Breast epithelium (tissue), 4 donors: ENCODE measurements at places on chromosomes 4 and X.

- no peak for DNase-seq
Measured at GRCh38 chr4:157888281-157888680, 284.5 kb downstream of the GASK1B start.

DNA sequence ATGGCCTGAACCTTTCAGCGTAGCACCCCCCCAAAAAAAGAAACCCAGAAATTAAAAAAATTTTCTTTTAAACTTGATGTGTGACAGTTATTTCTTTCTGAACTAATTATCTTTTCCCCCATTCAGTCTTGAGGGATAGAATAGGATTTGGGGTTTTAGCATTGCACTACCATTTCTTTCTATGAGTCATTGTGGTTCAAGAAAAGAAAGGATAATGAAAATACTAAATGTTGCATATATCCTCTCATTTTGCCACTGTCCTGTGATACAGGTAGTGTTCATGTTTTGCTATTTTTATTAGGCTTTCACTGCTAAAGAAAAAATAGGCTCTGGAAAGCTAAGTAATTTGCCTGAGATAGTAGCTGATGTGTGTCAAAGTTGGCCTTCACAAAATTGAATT is 39.4 kb upstream of the DCK start:
- DNase-seq = no peak

GRCh38 chrX:17613979-17614588 is 123.2 kb upstream of the SCML1 start:
- no peak for DNase-seq

- DNase-seq = no peak
Measured at GRCh38 chrX:123993904-123994635, 32.6 kb downstream of the STAG2 start.

- DNase-seq = no peak
Measured at GRCh38 chr4:55993994-55994663, 45.4 kb downstream of the CEP135 start.

- DNase-seq = no peak
Measured at GRCh38 chr4:11049001-11049400, 364.4 kb upstream of the CLNK start.

DNA sequence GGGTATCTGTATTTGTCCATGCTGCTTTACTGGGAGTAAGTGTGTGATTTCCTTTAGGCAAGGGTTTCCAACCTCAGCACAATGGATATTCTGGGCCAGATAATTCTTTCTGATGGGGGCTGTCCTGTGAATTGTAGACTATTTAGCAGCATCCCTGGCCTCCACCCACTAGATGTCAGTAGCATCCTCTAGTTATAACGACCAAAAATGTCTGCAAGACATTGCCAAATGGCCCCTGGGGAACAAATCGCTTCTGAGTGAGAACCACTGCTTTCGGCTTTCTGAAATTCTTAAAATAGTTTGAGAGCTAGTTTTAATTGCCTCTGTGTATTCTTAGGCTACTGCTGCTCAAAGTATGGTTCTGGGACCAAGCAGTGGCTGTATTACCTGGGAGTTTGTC is 81.2 kb upstream of the GPM6B start:
- no peak for DNase-seq

GRCh38 chrX:119758731-119759247 is 401 bp downstream of the SOWAHD start:
- DNase-seq = no peak

GRCh38 chr4:152696764-152697261 is 17.0 kb upstream of the TMEM154 start:
- DNase-seq = no peak

DNA sequence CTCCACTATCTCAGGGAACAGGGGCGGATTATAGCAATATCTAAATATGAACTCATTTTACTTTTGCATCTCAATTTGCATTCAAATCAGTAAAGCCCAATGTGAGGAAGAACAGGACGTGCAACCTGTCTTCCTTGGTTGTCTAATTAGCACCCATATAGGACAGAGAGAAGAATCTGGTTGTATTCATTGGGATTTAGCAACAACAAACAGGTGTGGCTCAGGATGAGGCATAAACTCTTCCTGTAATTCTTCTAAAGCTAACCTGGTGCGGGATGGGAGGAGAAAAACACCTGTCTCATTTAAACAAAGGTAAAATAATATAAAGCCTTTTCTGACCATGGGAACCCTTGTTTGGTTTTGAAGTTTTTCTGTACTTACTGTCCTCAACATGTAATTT is 22.2 kb downstream of the TMPRSS11A start:
- no peak for DNase-seq

- DNase-seq = no peak
Measured at GRCh38 chr4:156581282-156582063, 390.1 kb downstream of the PDGFC start.

DNA sequence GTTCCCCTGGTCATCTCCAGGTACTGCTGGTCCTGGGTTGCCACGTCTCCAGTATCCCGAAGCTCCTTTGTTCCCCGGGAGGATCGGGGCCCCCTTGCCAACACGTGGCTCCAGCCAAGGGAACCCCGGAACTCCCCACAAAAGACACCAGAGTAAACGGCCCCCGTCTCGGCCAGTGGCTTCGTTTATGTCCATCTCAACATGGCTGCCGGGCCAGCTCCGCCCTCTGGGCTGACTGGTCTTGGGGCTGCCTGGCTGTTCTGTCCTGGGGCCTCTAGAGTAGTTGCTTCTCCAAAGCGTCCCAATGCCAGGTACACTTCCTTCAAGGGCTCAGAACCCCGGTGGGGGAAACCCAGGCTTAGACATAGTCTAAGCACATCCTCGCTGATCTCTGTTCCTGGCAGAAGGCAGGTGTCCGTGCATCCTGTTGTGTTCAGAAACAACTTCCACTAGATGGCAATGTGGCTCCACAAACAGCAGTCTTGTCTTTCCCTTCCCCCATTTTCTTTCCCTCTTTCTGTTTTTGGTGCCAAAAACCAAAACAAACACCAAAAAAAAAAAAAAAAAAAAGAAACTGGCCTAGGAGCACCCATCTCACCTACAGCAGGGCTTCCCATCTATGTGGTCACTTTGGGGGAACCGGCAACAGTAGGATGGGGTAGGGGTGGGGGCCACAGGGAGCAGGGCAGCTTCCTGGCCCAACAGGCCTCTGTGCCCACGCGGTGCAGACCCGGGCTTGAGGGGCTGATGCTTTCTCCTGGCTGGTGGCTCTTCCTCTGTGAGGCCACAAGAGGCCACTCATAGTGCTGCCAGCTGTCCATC is 35.3 kb downstream of the NBDY start:
- no peak for DNase-seq

DNA sequence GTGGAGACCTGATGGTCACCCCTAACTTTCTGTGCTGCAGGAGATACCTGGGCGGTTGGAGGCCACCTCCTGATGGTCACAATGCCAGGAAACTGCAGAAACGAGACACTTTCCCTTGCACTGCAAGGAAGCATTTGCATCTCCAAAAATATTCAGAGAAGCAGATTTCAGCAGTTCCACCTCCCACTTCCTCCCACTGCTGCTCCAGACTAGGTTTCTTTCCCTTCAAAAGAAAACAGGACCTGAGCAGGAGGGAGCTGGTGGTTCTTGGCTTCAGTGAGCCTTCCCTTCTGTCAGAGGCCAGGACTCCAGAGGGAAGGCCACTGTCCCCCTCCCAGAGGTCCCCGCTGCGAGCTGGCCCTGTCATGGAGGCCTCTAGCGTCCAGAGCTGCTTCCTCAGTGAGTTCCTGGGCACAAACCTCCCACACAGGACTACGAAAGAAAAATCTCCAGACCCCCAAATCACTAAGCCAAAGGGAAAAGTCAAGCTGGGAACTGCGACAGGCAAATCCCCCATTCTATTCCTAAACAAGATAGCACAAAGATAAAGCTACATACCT is 35.9 kb downstream of the GPM6B start:
- no peak for DNase-seq

- no peak for DNase-seq
Measured at GRCh38 chr4:184439856-184440594, 34.3 kb downstream of the IRF2 start.

DNA sequence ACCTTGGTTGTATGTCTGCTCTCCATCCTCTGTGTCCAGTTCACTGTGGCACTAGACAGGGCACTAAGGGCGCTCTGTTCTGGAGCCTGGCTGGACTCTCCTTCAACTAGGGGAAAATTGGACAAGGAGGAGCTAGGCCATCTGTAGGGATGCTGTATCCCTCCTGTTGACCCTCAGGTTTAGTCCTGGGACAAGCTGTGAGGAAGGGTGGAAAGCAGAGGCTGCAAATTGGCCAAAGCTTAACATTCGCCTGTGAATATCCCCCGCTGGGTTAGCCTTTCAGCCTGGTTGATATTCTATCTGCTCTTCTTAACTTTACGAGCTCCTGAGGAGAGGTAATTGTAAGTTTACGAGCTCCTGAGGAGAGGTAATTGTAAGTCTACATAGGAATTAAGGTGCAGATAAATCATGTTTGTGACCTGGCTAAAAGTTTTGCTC is 64.4 kb upstream of the ENPEP start:
- no peak for DNase-seq

- DNase-seq = no peak
Measured at GRCh38 chrX:68139791-68140190, 293.5 kb downstream of the OPHN1 start.

DNA sequence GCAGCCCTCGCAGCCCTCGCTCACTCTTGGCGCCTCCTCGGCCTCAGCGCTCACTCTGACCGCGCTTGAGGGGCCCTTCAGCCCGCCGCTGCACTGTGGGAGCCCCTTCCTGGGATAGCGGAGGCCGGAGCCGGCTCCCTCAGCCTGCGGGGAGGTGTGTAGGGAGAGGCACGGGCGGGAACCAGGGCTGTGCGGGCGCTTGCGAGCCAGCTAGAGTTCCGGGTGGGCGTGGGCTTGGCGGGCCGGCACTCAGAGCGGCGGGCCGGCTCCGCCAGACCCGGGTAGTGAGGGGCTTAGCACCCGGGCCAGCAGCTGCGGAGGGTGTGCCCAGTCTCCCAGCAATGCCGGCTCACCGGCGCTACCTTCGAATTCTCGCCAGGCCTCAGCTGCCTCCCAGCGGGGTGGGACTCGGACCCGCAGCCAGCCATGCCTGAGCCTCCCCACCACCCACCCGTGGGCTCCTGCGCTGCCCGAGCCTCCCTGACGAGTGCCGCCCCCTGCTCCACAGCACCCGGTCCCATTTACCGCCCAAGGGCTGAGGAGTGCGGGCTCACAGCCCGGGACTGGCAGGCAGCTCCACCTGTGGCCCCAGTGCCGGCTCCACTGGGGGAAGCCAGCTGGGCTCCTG is 1.4 kb upstream of the AADAT start:
- DNase-seq = no peak

GRCh38 chr4:108037884-108038283 is 48.2 kb downstream of the HADH start:
- no peak for DNase-seq

DNA sequence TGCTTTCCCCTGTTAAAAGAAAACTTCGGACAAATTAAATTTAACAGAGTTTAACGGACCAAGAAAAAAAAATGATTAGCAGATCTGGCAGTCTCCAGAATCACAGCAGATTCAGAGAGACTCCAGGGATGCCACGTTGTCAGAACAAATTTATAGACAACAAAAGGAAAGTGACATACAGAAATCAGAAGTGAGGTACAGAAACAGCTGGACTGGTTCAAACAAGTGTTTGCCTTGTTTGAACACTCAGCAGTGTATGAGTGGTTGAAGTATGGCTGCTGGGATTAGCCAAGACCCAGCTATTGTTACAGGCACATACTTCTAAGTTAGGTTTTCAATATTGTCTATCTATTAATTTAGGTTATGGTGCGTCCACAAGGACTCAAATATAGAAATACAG is 19.1 kb downstream of the PIR start:
- DNase-seq = no peak

- no peak for DNase-seq
Measured at GRCh38 chrX:136106920-136107528, 40.3 kb upstream of the FHL1 start.

DNA sequence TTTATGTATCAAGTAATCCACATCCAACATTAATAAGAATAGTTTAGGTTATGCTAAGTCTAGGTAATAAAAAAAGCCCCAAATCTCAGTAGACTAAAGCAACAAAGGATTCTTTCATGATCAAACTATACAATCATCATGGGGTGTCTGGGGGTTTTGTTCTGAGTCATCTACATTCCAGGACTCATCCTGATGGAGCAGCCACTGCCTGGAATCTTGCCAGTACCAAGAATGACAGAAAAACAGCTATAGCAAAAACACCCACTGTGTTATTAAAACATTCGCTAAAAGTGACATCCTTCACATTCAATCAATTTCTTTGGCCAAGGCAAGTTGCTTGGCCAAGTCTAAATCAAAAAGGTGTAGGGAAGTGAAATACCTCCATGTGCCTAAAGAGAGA is 3.9 kb upstream of the ARHGEF38 start:
- DNase-seq = no peak

DNA sequence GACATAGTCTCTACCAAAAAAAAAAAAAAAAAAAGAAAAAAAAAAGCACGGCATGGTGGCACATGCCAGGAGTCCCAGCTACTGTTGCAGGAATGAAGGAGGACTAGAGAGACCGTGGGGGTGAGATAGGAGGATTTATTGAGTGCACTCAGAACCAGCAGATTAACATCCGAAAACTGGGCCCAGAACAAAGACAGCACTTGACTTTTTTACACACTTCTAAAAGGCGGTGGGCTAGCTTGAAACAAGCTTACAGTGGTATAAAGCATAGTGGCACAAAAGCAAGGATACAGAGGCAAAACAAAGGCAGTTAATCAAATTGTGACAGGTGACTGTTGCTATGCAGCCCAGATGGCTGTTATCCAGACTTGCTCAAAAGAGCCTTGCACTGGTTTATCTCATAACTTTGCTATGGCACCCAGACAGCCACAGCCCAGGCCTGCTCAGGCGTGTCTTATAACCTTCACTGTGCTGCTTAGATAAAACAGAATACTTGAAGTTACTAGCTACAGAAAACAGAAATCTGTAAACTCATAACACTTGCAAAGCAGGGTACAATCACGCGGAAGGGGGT is 9.9 kb upstream of the PI4K2B start:
- no peak for DNase-seq

- DNase-seq = no peak
Measured at GRCh38 chr4:98470831-98471230, 187.6 kb downstream of the TSPAN5 start.

- no peak for DNase-seq
Measured at GRCh38 chr4:96630839-96631238, 790.9 kb downstream of the PDHA2 start.

DNA sequence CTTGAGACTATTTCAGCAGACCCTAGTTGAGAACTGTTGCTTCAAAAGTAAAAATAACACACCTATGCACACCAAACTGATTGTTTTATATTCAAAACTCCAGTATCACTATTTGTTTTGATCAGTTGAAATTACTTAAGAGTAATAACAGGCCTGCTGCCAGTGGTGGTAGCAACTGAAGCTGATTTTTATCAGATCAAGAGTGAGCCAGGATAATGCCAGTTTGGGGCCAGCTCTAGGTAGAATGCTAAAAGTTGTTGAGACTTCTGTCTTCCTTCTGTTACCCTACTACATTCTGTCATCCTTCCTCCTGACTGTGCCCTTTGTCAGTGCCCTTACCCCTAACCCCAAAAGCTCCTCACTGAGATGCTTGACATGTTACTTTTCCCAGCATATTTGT is 228.7 kb upstream of the SPRY1 start:
- no peak for DNase-seq

DNA sequence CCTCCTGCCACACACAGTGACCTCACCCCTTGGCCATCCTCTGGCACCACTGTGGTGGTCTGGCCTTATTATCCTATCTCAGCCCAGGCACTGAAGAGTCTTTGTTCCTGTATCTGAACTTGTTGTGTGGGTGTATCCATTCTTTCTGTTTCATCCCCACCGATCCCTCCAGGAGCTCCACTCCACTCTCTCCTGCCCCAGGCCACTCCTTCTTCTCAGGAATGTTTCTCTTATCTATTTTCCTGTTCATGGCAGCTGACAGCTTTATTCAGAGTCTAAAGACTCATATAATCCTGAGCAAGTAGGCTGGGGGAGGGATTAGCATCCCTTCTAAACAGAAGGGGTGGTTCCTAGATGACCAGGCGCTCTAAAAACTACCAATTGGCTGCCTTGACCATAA is 150.0 kb downstream of the ANAPC10 start:
- DNase-seq = no peak
